ENCODE measurements at places on chromosomes 12 and 14.
A peak's percentile ranks its signal among the peaks of the same experiment; 100 is the strongest.

- no peak for DNase-seq
Measured at GRCh38 chr12:27192118-27192802, 51.8 kb upstream of the STK38L start.

DNA sequence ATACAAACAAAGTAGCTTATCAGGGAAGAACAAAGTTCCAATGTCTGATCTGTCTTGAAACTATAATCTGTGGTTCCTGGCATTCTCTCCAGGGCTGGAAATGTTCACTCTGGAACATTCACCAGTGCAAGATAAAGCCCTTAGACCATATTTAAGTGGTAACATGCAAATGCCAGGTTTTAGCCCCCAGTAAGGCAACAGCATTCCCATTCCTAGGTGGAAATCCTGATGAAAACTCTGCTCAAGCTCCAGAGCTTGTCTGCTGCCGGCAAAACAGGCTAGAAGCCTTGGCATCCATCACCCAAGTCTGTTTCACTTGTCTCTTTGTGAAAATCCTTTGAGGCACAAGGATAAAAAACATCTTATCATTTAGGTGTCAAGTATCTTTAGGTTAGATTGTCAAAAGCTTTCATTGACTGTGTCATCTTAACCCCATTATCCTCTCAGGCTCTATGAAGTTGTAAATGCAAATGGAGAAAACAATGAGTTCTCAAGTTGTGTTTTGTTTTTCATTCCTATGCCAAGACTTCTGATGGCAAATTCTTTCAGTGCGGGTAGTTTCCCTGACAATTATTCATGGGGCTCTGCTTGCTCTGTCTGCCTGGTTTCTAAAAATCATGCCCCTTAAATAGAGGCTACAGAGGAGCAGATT is 344.7 kb downstream of the NELL2 start:
- no peak for DNase-seq

DNA sequence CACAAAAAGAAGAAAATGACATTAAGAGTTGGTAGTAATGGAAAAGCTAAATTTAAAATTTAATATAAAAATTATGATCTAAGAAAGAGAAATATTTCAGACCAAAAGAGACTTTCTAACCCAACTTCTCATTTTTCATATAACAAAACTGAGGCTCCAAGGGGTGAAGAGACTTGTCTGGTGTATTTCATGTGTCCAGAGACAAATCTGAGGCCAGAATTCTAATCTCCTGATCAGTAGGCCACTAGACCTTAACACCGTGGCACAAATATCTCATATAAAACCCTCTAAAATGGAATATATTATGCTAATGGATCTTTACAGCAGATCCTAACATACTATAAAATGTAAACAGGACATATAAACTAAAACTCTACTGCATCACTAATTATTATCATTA is 275.7 kb upstream of the SLC16A7 start:
- DNase-seq = no peak

GRCh38 chr12:76237086-76237701 is 111.0 kb downstream of the BBS10 start:
- DNase-seq = no peak

DNA sequence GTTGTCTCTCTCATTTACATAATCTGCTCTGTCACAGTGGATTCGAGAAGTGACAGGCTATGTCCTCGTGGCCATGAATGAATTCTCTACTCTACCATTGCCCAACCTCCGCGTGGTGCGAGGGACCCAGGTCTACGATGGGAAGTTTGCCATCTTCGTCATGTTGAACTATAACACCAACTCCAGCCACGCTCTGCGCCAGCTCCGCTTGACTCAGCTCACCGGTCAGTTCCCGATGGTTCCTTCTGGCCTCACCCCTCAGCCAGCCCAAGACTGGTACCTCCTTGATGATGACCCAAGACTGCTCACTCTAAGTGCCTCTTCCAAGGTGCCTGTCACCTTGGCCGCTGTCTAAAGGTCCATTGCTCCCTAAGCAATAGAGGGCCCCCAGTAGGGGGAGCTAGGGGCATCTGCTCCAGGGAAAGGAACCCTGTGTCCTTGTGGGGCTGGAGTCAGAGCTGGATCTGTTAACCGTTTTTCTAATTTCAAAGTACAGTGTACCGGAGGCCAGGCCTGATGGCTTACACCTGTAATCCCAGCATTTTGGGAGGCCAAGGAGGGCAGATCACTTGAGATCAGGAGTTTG is 5.1 kb downstream of the ERBB3 start:
- peak; percentile 9 for DNase-seq

GRCh38 chr12:53532021-53532420 is 24.7 kb upstream of the NPFF start:
- no peak for DNase-seq

- DNase-seq = no peak
Measured at GRCh38 chr14:33847066-33847465, 103.8 kb downstream of the EGLN3 start.

DNA sequence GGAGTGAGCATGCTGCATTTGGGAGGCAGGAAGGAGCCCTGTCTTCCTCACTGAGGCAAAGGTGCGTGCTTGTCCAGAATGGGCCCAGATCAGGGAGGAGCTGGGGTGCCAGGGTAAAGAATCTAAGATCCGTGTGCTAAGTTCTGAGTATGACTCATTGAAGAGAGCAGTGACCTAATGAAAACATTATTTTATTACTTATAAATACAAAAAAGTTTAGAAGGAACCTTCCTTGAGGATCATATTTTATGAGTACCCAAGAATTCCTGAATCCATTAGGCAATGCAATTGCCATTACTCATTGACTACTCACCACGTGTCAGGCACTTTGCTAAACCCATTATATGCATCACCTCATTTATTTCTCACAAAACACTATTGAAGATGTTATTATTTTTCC is 264.7 kb downstream of the EGLN3 start:
- DNase-seq = no peak

GRCh38 chr12:79444089-79444488 is 246.7 kb downstream of the PAWR start:
- peak; percentile 86 for DNase-seq

DNA sequence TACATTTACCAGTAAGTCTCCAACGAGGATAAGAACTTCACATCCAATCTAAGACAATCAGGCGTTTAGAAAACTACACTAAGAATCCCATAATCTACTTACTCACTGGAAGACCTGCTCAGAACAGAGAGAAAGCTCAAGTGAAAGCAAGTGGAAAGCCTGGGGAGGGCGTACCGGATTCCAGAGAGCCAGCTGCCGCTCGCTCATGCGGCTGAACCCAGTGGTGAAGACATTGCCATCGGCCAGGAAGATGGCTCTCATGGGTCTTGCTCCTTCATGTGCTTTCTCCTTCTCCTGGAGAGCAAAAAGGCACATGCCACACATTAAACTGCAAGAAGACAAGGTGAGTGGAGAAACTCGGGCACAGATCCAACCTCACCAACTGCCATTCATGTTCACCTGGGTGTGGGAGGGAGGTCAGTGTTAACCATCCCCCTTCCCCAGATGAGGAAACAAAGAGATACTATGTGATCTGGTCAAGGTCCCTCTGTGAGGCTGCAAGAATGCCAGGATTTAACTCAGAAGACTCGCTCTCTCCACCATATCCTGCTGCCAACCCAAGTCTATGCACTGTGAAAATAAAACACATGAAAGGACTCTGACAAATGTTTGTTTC is 23.5 kb upstream of the SELPLG start:
- DNase-seq = no peak

DNA sequence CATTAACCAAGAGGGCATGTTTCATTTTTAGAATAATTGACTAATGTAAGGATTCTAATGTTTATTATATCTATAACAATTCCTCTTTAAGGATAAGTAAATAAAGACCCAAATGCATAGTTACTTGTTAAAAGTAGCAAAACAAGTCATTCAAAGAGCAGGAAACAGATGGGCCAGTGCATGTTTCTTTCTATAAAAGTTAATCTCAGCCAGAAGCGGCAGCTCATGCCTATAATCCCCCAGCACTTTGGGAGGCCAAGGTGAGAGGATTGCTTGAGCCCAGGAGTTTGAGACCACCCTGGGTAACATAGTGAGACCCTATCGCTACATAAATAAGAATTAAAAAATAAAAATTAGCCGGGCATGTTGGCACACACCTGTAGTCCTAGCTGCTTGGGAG is 391.0 kb upstream of the RGS6 start:
- peak; percentile 29 for DNase-seq

DNA sequence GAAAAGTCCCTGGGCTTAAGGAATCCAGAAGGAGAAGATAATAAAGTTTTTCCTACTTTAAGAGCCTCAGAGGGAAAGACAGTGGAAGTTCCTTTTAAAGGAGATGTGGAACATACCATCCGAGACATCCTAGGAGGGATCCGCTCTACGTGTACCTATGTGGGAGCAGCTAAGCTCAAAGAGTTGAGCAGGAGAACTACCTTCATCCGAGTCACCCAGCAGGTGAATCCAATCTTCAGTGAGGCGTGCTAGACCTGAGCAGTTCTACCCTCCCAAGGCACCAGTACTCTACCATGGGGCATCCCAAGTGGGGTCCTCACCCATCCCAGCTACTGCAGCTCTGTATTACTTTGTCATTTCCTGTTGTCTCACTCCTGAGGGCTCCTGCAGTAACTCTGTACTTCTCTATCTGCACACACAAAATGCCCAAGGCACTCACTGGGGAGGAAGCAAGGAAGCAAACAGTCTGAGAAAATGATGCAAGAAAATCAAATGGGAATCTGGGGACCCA is 3.8 kb downstream of the TINF2 start:
- DNase-seq = no peak
